Esophagus squamous epithelium (tissue), 5 donors: ENCODE measurements at places on chromosomes 6 and 20.
A peak's percentile ranks its signal among the peaks of the same experiment; 100 is the strongest.

DNA sequence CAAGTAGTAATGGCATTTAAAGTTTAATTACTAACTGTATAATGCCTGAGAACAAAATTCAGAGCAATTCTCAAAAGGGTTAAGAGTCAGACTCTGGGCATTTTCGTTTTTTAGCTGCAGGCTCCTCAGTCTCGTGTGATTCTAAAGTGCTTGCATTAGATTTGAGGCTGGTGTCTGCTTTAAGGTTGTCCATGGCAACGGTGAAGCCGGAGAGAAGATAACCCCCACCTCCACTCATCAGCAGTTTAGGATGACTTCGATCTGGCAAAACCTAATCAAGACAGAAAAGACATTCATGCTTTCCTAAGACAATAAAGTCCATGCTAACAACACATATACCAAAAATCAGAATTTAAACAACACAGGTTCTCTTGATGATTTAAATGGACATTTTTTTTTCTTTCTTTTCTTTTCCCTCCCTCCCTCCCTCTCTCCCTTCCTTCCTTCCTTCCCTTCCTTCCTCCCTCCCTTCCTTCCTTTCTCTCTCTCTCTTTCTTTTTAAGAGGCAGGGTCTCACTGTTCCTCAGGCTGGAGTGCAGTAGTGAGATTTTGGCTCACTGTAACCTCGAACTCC, 11.8 kb downstream of the TRMT6 start:
- DNase-seq, result no peak

DNA sequence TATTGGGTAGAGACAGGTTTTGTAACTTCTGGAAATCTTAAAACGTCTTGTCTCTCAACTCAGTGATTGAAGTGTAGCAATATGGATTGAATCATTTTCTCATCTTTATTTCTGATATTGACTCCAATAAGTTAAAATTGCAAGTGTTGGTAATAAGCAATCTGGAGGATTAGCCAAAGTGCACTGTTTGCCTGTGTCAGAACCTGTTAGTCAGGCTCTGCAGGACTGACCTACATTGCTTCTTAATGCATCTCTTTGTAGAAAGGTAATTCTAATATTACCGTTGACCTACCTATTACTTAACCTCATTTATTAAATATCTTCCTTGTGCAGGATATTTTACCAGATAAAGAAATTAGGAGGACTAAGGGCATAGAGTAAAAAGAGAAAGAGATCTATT, 484.0 kb upstream of the CITED2 start:
- DNase-seq, result no peak

GRCh38 chr20:51482836-51483473, 59.6 kb downstream of the NFATC2 start:
- DNase-seq, result no peak

DNA sequence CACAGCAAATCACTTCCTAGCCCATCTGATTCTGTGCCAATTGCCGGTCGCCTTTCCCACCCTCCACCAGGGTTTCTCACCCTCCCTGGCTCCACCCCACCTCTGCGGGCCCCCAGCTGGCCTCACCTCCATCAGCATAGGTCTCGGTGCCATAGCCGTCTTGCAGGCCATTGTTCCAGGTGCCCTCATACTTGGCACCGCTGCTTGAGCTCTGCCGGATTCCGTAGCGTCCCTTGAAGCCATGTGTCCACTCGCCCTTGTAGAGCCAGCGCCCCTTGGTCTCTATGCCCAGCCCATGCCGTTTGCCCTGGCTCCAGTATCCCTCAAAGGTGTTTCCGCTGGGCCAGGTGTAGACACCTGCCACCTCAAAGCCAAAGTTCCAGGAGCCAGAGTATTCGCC, 787 bp downstream of the JPH2 start:
- no peak for DNase-seq

DNA sequence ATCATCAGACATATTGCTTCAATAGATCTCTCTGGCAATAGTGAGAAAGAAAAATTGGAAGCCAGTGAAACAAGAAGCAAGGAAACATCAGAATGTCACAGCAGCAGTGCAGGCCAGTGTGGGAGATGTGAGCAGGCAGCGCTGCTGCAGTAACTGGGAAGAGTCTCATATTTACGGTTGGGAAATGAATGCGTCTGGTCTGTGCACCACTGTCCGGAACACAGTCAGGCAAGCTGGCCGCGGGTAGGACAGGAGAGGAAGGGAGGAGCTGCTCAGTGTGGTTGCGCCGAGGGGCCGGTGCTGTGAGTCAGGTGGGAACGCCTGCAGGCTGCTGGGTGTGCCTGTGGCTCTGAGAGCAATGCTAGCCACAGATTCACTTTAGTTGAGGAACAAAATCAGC, 6.4 kb upstream of the PSMG4 start:
- DNase-seq, result no peak

- DNase-seq, result no peak
Measured at GRCh38 chr6:42572523-42572922, 8.7 kb downstream of the UBR2 start.

- DNase-seq, result no peak
Measured at GRCh38 chr6:160462551-160463109, 114.5 kb downstream of the SLC22A3 start.

DNA sequence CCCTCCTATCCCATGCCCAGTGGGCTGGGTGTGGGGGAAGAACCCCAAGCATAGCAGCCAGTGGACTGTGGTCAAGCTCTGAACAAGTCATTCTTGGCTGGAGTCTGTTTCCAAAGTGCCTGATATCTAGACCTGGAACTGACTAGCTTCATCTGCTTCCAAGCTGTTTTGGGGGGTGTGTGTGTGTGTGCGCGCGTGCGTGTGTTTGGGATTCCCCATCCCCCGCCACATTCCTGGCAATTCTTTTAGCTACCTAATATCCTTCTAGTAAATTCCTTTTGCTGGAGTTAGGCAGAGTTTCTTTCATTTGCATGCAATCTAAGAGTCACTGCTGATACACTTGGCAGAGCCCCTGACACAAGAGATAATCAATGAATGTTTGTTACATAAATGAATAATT, 7.8 kb downstream of the PAK5 start:
- no peak for DNase-seq

DNA sequence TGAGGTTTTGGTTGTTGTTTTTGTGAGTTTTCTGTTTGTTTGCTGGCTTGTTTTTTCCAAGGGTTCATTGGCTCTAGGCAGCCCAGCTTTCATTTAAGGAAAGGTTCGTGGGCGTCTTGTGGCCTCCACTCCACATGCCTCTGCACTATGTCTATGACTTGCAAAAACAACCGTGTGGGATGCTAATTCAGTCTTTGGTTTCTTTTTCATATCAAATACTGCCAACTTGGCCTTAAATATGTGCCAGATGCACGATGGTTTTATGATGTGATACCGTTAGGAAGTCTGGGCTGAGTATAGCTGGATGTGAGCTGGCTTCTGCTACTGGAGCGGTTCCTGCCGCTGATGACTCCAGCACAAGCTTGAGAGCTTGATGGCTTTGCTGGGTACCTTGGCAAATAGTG, 96.3 kb downstream of the BMP2 start:
- no peak for DNase-seq

DNA sequence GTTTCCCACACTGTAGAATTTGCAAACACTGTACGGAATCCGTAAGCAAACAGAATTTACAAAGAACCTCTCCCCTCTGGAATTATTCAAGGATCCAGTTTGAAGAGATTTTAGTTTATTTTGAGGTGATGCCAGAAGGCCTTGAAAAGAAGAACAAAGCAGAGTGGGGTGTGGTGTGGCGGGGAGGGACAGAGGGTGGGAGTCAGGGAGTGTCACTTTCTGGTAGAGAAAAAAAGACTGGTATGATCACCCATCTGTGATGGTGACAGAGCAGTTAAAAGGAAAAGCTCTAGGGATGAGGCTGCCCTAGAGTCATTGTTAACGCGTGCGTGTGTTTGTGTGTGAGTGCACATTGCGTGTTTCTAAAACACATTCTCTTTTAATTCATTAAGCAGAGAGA, 97.0 kb upstream of the F13A1 start:
- no peak for DNase-seq

GRCh38 chr6:92270365-92270764, 1149.0 kb downstream of the EPHA7 start:
- DNase-seq, result no peak

DNA sequence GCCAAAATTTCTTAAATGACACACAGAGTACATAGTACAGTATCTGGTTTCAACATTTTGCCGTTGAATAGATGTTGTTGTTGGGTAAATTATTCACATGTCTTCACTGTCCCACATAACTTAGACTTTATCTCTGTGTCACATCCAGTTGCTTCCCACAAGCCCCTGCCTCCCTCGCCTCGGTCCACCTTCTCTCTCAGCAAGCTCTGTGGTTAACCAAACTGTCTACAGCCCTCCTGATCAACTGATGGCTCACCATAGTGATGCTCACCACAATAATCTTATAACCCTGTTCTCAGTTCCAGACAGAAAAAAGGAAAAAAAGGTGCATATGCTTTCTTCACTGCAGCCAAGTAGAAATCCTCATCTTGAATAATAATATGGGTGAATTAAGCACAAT, 23.0 kb downstream of the IL17F start:
- no peak for DNase-seq

GRCh38 chr6:157283900-157284737, 39.2 kb downstream of the TMEM242 start:
- no peak for DNase-seq

DNA sequence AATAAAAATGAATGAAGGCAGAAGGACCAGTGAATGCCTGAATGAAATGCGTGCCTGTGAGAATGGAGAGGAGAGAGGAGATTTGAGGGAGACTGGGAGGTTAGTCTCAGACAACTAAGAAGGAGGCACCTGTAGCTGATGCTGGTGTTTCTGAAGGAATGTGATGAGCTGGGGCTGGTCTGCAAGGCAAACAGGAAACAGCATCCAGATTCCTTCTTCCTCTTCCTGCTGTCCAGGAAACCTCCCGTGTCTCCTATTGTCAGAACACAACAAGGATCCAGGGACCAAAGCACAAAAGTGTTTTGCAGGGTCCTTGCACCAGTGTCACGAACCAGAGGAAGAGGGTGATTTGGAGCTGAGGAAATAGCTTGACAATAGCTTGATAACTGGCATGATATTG, 50.4 kb upstream of the TAB2 start:
- DNase-seq, result no peak

DNA sequence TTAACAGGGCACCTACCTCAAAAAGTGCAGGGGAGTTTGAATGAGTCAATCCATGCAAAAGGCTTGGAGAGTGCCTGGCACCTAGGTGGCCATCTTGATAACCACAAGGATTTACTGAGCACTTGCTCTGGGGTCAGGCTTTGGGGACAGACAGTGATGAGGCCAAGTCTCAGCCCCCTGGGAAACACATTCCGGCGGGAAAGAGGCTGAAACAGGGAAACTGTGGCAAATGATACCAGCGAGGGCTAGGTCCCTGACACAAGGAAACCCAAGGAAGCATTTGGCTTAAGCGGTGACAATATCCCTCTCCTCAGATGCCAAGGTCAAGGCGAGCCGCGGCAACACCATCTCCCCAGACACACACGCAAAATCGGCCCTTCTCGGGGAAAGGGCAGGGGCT, 527 bp upstream of the DOK5 start:
- DNase-seq, result no peak

DNA sequence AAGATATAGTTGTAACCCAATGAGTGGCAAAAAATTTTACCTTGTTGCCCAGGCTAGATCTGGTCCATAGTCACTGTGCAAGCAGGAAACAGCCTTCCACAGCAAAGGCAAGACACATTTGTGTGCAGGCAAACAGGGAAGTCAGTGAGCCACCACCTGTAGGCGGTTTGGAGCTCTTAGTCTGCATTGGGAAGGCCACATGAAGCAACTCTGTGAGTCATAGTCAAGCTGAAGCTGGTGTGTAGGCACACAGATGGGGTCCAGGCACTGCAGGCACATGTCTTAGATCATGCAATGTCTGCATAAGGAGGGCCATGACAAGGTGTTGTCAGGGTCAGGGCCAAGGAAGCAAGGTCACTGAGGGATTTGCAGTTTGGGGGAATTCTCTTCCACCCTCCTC, 543.2 kb upstream of the EPHA7 start:
- no peak for DNase-seq

GRCh38 chr20:2657241-2657640, 4.8 kb downstream of the NOP56 start:
- DNase-seq, result no peak

DNA sequence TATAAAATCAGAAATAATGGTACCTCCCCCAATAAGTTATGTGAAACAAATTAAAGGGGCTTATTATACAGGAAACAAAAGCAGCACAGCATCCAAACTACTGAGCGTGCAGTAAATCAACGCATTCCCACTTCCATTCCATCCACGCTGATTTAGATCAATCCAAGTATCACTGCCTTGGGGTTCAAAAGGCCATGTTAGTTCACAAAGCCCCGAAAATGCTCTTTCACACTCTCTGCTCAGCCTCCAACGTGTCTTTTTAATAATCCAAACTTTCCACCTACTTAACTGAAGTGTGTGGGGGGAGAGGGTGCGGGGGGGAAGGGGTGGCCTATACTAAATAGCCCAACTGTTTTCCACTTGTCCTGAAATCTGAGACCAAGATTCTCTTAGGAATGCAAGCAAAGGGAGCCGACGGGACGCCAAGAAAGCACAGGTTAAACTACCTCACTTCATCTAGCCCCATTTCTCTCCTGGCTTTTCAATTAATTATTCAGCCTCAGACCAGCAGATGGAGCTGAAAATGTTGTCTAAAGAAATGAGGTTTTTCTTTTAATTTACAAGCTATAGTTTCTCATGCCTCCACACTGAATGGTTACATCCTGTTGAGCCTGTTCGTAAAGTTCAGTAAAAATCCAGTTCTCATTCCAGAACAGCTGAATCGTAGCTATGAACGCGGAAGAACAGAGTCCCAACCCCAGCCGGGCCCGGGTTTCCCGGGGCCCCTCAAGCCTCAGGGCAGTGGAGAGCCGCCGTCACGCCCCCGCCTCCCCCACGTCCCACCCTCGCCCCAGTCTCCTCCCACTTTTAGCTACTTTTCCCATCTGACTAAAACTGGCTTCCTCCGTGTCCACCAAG, 1.0 kb upstream of the NXT1 start:
- peak; percentile 67 for DNase-seq

GRCh38 chr6:170262489-170263088, 28.3 kb downstream of the DLL1 start:
- DNase-seq, result no peak

GRCh38 chr6:107304421-107305025, 154.8 kb downstream of the PDSS2 start:
- no peak for DNase-seq

GRCh38 chr6:63321821-63322220, 2.0 kb upstream of the LGSN start:
- no peak for DNase-seq
